CD4-positive, CD25-positive, alpha-beta regulatory T cell (primary cell): ENCODE measurements at places on chromosomes 11 and 22. TPM values are rescaled to one million over a fixed set of nuclear protein-coding genes. Genes with fewer than 3 reads are reported as not detected.

DNA sequence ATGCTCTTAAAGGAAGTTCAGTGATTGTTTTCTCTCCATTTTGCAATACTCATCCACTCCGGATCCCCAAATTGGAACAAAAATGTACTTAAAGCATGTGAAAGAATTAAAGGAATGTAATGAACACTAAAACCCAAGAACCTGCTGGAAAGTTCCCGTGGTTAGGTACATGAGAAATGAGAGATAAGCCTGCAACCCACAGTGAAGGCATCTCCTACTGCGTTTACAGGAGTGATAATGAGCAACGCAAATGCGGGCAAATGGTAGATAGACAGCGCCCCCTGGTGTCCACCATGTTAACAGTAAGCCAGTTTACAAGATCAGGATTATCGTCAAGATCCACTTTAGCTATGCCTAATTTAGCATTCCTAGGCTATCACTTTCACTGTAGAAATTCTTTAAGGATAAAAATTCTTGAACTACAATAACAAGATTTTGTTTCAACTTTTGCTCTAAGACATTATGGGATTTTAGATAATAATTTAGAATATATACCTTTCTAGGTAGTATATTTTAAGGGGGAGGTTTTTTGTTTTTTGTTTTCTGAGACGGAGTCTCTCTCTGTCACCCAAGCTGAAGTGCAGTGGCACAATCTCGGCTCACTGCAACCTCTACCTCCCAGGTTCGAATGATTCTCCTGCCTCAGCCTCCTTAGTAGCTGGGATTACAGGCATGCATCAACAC is 29.9 kb downstream of the ALG9 start:
- peak; percentile 87 for DNase-seq

- DNase-seq = no peak
Observed at GRCh38 chr11:27971171-27971570, 136.8 kb downstream of the KIF18A start.

DNA sequence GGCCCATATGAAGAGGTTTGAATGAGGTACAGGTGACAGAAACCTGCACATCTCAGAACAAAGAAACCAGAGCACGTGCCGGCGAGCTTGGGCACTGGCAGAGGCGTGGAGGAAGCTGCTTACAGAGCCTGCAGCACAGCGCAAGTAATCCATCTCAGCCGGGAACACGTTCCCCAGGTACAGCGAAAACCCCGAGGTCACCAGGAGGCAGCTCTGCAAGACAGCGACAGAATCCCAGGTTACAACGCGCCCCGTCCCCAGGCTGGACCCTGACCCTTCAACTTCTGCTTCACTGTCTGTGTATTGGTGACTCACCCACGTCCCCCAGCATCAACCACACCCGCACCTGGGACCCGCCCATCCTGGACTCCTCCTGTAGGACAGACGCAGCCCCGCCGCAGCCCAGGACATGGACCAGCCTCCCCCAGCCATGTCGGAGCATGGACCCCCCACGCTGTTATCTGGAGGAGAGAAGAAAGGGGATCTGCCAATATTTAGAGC is 2.2 kb downstream of the MLC1 start:
- no peak for DNase-seq

DNA sequence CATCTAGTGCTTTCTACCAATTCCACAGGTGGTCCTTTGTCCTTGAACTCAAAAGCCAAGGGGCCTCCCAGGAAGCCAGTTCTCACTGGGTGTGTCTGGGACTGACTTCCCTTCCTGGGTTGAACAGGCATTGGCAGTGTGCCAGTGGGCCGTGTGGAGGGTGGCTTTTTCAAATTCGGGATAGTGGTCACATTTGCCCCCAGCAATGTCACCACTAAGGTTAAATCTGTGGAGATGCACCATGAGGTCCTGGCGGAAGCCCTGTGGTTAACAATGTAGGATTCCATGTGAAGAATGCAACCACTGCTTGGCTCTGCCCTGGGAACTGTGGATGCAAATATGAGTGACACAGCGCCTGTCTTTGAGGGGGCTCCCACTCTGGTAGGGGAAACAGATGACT is 53.2 kb upstream of the MTNR1B start:
- no peak for DNase-seq

DNA sequence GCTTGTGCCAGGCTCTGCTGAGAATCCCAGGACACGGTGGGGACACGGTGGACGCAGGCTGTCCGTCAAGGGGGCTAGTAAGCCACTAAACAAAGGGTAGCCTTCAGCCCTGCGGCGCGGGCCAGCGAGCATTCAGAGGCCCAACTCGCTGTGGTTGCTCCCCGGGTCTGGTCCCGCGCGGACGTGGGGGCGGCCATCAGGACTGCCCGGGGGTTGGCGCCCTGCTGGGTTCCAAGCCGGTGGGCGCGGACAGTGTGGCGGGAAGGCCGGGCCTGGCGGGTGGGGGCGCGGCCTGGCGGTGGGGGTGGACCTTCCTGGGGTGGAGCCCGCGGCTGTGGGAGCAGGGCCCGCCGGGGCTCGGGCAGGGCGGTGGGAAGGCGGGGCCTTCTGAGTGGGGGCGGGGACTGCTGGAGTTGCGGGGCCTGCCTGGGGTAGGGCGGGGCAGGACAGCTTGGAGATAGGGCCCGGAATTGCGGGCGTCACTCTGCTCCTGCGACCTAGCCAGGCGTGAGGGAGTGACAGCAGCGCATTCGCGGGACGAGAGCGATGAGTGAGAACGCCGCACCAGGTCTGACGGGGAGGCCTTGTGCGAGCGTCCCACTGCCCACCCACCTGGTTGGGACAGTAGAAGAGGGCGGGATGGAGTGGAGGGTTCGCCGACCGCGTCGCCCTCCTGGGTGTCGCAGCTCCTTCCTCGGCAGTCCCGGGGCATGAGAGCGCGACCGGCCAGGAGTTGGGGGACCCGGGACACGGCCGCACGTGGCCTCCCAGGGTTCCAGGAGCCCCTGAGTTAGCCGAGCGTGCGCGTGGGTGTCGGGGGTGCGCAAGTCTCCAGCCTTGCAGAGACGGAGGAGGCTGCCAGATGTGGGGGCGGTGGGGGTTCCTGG is at the start of gene SERHL2:
Gene SERHL2 (plus strand): TSS at position 482 of the 887 bp plus-strand sequence. CDS start 65 bp downstream, at position 547.
- DNase-seq = peak; percentile 84

DNA sequence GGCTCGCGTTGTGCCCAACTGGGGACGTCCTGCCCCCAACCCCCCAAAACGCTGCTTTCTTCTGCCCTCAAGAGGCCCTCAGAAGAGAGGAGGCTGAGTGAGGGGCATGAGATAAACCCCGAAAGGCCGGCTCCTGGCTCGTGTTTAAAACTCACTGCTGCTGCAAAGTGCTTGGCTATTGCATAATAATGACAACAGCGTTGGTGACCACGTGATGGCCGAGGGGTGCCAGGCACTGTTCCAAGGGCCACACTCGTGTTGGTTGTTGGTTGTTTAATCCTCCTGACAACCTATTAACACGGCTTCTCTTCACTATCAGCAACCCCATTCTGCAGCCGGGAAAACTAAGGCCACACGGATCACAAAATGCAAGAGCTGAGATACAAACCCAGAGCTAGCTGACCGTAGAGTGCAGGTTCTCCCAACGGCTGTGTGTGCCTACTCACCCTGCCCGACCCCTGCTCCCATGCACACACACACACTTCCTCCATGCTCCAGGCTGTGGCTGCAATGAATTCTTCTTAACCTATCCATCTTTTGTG is 51.0 kb downstream of the ANO1 start:
- DNase-seq = no peak

The OR4X2 gene
- total RNA-seq = not detected

The IGF2 gene
- total RNA-seq = 0.07 TPM

The RAB3IL1 gene
- total RNA-seq = not detected
